ENCODE measurements at places on chromosomes 16 and 17.

- no peak for DNase-seq
These were observed 203.5 kb upstream of the GOT2 start for GRCh38 chr16:58937661-58938060.

DNA sequence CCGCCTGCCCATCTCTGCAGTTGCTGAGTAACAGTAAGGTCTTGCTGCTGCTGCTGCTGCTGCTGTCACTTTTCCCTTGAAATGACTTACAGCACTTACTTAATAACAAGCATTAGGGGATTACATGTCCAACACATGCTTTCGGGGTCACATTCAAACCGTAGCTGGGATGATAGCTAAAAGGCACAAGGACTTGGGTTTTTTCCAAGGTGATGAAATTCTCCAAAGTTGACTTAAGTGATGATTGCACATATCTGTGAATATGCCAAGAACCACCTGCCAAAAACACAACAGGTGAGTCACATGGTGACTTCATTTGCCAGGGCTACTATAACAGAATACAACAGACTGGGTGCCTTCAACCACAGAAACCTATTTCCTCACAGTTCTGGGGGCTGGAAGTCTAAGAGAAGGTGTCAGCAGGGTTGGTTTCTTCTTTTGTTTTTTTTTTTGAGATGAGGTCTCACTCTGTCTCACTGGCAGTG lies 121.9 kb upstream of the TNRC6C start:
- no peak for DNase-seq

DNA sequence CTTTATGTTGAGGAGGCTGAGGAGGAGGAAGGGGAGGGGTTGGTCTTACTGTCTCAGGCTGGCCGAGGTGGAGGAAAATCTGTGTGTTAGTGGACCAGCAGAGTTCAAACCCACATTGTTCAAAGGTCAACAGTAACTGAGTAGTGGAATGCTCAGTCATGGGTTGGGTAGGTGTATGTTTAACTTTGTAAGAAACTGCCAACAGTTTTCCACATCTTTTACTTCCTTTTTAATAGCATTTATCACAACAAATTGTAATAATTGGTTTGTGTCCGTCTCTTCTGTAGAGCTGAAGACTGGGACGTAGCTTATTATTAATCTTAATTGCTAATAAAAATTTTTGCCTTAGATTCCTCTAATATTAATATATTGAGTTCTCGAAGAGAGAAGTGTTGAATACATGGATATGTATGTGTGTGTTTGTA lies 5.3 kb downstream of the ATP6V0A1 start:
- DNase-seq, result no peak

DNA sequence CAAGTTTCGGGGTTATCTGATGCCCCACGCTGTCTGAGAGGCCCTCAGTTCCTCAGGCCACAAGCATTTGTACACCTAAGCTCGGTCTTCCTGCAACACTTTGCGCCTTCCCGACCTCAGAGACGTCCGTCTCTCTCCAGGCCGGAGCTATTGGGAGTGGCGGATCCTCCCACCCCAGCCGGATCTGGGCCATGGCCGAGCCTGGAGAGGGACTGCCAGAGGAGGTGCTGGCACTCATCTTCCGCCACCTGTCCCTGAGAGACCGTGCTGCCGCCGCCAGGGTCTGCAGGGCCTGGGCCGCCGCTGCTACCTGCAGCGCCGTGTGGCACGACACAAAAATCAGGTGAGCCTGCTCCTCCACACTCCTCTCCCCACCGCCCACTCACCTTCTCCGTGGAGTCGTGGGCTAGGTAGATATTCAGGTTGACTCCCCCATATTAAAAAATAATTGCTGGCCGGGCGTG lies 1.9 kb downstream of the FBXL8 start:
- no peak for DNase-seq

All from DMS153 (cell line).